Substantia nigra (tissue), 51 donors: ENCODE measurements at places on chromosomes 4 and X.

- DNase-seq: no peak
These were observed 1299.5 kb downstream of the FSTL5 start for GRCh38 chr4:160864253-160864652.

DNA sequence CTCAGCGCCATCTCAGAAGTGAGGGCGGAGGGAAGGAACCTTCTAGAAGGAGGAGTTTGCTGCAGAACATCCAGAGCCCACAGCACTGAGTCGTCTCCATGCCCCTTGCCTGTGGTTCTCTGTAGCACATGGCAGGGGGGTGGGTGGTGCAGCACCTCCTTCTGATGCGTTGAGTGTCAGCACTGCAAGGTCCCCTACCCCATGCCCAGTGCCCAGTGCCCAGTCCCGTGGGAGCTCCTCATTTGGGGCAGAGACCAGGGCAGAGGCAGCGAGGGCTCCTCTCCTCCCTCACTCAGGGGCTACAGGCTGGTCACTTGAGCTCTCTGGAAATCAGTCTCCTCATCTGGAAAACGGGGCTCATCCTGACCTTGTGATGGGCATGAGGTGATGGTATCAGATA lies 78.1 kb downstream of the HTRA3 start:
- no peak for DNase-seq

GRCh38 chr4:89836031-89836745 lies 773 bp downstream of the SNCA start:
- peak; percentile 28 for DNase-seq

DNA sequence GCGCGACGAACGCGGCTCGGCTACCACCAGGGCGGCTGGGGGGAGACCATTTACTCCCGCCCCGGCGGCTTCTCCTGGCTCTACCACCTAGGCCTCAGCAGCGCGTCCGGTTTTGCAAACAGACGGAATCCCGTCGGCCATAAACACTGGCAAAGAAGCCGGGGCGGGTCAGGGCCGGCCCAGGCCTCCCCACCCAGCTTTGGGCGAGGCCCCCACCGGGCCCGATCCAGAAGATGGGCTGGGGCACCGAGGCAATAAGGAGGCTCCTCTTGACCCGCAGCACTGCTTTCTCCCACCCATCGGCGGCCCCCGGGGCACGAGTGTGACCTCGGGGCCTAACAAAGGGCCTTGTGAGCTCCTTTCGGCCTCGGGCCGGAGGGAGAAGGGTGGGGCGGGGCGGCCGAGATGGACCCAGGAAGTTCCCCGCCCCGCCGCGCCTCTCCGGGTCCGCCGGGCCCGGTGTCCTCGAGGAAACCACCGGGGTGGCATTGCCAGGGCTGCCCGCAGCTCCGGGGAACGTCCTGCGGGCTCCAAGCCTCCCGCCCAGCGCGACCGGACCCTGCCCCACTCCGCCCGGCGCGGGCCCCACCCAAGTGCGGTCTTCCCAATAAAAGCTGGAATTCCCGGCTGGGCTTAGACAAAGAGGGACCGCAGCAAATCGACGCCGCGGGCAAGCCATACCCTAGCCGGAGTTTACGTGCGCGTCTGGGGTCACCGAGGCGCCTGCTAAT lies 5.9 kb downstream of the BCOR start:
- no peak for DNase-seq

GRCh38 chr4:138789796-138790195 lies 225.8 kb upstream of the NOCT start:
- no peak for DNase-seq

- DNase-seq: no peak
These were observed 3.9 kb upstream of the OCIAD2 start for GRCh38 chr4:48910511-48910910.

- peak; percentile 1 for DNase-seq
These were observed 8.7 kb downstream of the RIPPLY1 start for GRCh38 chrX:106894392-106894909.
